ENCODE measurements at places on chromosomes 2 and 18. TPM values are rescaled to one million over a fixed set of nuclear protein-coding genes. Genes with fewer than 3 reads are reported as not detected.

Gene SCYGR4
- not detected for total RNA-seq

Gene UGT1A8
- not detected for total RNA-seq

Gene DNER
- total RNA-seq, result not detected

DNA sequence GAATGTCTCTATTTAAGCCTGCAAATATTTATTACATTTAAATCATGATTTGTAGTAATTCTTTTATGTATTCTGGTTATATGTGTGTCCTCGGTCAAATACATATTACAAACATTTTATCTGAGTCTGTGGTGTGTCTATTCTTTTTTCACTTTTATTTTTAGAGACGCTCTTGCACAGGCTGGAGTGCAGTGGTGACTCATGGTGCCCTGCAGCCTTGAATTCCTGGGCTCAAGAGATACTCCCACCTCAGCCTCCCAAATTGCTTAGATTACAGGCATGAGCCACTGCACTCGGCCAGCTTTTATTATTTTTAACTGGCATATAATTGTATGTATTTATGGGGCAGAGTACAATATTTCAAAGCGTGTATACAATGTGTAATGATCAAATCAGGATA lies 47.5 kb downstream of the ARID5A start:
- DNase-seq, result no peak

GRCh38 chr18:54280220-54280569 lies 10.9 kb downstream of the POLI start:
- no peak for DNase-seq

- DNase-seq, result no peak
Observed at GRCh38 chr2:238019962-238020361, 40.8 kb upstream of the SCLY start.

- no peak for DNase-seq
Observed at GRCh38 chr2:33304032-33304864, 172.2 kb upstream of the RASGRP3 start.

- peak; percentile 75 for DNase-seq
Observed at GRCh38 chr2:234555616-234556249, 58.9 kb upstream of the ARL4C start.

DNA sequence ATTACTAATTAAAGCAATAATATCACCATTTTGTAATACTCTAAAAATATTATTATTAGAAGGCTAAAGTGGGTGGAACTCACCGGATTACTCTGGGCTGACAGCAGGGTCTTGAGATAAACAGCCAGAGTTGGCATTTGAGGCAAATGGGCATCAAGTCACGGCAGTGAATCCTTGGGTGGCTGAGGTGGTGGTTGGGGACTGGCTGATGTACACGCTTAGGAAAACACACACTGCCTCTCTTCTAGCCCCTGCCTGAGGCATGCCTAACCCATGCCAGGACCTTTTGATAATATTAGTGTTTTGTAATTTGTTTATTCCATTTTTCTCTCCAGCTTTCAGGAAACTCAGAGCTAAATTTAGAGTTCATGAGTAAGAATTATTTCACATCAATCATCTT lies 76.8 kb downstream of the ACKR3 start:
- no peak for DNase-seq

GRCh38 chr2:160221391-160222276 lies 21.6 kb upstream of the ITGB6 start:
- no peak for DNase-seq

Data from activated CD8-positive, alpha-beta memory T cell treated with anti-CD3 and anti-CD28 coated beads, Interleukin-2, amount 10 ng/mL, durations not matched to agents 7 days and 5 days (primary cell).